ENCODE measurements at places on chromosomes 6 and 20.

DNA sequence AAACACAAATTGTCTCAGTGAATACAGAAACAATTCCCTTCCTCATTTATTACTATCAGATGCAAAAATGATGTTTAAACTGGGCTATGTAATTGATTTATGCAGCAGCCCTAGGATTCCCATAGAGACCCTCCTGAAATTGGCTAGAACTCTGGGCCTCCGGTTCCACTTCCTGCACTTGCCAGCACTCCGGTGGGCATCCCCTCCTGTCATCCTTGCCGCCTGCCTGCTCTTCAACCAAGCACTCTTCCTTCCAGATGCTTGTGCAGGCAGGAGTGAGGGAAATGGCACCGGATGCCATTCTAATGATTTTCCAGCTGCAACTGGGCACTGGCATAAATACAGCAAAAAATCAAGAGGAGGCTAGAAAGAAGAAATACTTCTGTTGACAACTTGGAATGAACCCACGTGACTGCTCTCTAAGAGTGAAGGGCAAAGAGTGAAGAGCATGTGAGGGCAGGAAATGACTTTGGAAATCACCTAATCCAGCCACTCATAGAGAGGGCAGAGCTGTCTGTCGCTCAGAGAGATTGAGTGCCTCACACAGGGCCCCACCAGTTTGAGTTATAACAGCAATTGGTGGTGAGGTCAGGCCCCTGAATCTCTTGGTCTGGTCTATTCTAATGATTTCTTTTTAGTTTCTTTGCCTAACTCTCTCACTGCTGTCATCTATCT is 3.7 kb upstream of the NEDD9 start:
- DNase-seq: no peak

DNA sequence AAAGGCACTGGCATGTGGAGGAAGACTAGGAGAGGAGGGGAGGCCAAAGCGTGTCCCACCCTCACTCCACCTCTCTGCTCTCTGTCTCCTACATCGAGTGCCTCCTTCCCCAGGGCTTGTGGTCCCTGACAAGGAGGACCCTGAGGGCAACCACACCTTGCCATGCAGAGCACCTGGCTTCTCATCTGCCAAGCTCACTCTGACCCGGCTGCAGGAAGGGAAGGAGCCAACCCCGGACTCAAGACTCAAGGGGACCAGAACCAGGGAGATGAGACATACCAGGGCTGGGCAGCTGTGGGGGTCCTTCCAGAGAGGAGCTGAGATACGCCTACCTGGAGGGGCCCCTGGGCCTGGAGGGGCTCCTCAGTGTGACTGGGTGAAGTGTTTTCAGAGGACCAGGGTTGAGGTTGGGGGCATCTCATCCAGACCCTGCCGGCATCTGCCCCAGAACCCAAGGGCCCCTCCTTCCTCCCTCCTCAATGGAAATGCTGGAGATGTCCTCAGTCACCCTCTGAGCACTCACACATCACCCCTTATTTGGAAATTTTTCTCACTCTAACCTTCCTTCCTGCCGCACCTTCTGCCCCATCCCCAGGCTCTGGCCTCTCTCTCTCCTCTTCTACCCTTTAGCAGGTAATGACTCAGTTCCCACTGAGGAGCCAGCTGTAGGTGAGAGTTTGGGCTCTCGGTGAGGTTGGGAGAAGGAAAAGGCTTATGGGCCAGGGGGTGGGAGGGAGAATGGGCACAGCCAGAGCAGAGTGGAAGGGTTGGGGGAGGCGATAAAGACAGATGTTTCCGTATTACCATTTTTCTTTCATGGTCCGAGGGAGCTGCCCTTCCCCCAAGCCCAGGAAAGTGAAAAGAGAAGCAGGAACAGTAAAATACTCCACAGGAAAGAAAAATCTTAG is 32.0 kb upstream of the POU5F1 start:
- DNase-seq: peak; percentile 38

DNA sequence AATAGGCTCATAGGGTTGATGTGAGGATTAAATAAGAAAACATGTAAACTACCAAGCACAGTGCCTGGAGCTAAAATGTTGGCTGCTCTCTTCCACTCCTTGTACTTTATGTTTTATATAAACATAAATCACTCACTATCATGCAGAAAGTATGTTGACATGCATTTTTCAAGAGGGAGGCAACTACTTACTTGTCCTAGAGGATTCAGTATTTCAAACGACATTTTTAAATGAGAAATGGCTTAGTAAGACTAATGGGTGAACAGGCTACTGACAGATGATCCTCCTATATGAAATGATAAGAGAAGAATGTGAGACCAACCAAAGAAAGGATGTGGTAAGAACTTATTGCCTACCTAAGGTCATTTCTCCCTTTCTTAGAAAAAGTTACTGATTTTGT is 21.0 kb downstream of the LATS1 start:
- peak; percentile 38 for DNase-seq

DNA sequence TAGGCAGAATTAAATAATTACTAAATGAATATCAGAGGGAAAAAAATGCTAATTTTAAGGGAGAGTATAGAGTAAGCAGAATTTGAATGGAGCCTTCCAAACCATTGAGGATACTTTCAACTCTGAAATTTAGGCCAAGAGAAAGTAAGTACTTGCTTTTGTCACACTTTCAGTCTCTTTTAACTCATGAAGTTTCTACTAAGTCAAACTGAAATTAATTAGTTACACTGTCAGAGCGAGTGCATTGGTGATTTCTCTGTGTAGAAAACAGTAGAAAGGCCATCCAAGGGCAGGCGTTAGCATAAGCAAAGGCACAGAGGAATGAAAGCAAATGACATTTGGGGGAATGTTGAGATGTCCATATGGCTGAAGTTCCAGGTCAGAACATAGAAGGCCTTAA is 92.9 kb downstream of the PLEKHG1 start:
- no peak for DNase-seq

- DNase-seq: no peak
Observed at GRCh38 chr20:57199656-57200405, 66.6 kb downstream of the BMP7 start.

- DNase-seq: peak; percentile 87
Observed at GRCh38 chr20:7841291-7841970, 98.8 kb downstream of the HAO1 start.

DNA sequence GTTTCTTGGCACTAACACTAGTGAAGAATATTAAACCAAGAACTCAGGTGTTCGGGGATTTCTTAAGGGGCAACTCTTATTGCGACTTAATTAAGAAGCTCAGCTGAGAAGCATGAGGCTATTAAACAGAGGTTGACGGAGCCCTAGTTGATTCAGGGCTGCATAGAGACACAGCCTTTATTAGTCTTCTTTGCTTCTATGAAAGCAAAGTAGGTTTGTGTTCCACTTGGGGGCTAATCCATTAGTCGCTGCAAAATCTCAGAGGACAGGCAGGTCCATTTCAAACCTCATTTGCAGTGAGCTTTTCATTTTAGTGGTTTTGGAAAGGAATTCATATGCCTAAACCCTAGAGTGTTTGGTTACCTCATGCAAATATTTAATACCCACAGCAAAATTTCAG is 506.6 kb upstream of the SULF2 start:
- DNase-seq: no peak

DNA sequence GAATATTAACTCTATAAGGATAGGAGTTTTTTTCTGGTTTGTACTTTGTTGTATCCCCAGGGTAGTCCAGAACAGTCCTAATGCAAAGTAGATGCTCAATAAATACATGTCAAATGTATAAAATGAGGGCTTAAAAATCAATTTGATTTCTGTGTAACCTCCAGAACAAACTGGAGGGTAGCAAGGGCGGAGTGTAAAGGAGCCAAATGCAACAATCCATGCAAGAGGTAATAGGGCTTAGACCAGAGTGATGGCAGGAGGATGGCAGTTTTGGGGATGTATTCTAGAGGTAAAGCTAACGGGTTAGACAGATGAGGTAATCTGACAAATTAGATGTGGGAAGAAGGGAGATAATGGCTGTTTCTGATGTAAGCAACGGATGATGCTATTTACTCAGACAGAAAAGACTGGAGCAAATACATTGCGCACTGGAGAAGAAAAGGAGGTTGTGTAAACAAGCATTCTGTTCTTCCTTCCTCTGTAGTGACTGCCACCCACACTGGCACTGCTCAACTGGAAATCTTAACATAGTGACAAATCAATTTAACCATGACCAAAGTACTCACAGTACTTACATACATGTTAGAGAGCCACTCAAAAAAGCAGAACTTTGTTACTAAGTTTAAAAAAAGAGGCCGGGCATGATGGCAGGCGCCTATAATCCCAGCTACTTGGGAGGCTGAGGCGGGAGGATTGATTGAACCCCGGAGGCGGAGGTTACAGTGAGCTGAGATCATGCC is 2.0 kb downstream of the ZNF318 start:
- no peak for DNase-seq

DNA sequence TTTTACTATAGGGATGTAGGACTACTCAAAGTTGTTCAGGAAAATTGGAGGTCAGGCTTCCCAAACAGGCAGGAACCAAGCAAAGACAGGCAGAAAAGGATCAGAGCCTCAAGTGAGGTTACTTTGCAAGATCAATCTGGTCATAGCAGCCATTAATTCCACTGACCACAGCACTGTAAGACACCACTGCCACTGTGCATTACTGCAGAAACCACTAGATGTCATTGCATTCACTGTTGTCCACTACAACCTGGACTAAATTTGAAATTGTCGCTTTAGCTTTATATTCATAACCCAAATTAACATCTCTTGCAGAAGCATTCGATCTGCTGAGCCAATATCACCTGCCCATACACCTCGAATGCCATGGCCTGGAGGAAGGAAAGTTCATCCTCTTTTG is 126.9 kb upstream of the UFL1 start:
- no peak for DNase-seq

- DNase-seq: no peak
Observed at GRCh38 chr20:58478141-58478805, 36.9 kb downstream of the APCDD1L start.

DNA sequence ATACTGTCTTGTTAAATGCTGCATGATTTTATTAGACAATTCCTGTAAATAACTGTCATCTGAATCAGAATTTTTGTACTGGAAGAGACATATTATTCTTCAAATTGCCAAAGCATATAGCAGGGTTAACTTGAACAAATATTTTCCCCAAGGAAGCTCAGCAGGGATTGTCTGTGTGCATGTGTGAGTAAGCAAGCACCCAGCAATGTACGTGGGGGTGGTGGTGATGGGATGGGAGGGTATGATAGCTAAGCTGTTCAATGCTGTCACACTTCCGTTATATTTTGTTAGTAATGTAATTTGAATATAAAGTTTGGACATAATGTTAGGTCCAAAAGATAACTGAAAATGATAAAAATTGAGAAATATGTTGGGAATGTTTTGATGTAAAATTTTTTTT is 118.1 kb downstream of the MYB start:
- no peak for DNase-seq
